Gastroesophageal sphincter (tissue), 4 donors: ENCODE measurements at places on chromosomes 11 and 22.

DNA sequence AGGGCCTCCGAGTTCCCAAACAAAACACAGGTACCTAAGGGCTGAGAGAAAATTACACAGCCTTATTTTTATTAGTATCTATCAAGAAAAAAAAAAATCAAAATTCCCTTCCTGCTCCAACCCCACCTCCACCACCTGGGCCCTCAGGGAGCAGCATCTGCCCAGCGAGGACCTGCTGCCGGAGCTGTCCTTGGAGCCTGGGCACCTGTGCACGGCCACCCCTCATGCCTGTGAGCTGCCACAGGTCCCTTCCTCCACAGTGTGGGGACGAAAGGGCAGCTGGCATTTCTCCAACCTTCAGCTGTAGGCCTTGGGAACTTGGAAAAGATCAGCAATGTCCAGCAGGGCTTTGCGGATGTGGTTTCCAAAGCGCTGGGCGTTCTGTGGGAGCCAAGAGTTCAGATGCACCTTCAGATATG lies 6.3 kb upstream of the SYCE3 start:
- H3K4me1 ChIP-seq, result no peaks in the 10 kb centered on the region
- H3K27me3 ChIP-seq, result no peaks in the 10 kb centered on the region
- H3K27ac ChIP-seq, result no peak overlapping the region
- H3K36me3 ChIP-seq, result no peaks in the 10 kb centered on the region
- H3K4me3 ChIP-seq, result no peak overlapping the region

- no peaks in the 10 kb centered on the region for H3K27me3 ChIP-seq
- ATAC-seq, result no peak
- H3K4me3 ChIP-seq, result no peak overlapping the region
- peaks cover 4% of the 10 kb centered on the region for H3K4me1 ChIP-seq
- no peak overlapping the region for H3K27ac ChIP-seq
Measured at GRCh38 chr11:95279921-95280868, 49.2 kb upstream of the SESN3 start.

DNA sequence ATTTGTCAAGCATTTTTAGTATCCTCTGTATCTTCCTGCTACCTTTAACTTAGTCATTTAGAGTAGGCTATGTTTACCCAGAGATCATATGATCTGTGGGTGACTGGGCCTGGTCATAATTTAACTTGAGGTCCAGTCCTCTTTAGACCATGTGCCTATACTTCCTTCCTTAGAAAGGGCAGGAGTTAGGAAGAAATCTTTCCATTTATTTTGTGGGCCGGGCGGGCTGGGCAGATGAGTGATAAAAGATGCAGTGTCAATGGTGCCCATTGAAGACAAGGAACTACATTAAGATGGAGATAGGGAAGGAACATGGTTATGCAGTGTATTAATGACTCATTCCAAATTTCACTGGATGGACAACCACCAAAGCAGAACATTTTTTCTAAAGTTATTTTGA lies 30.9 kb upstream of the PDE3B start:
- no peak overlapping the region for H3K27ac ChIP-seq
- no peaks in the 10 kb centered on the region for H3K4me1 ChIP-seq
- no peak overlapping the region for H3K4me3 ChIP-seq
- no peaks in the 10 kb centered on the region for H3K27me3 ChIP-seq
- ATAC-seq, result no peak

DNA sequence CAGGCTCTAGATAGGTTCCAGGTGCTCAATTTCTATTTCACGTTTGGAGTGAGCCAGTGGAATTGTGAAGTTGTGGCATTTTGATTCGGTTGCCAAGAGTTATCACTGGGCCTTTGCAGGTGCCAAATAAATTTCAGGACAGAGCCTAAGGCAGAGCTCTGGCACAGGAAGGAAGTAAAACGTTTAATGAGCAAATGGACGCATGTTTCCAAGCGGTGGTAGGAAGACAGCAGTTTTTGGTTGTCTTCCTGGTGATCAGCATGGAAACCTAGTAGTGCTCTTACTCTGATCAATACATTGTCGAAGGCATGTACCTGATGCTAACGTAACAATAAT lies 452 bp downstream of the BIRC3 start:
- H3K27ac ChIP-seq, result peak overlapping the region; percentile 80
- H3K4me3 ChIP-seq, result peak overlapping the region; percentile 67
- peaks cover 11% of the 10 kb centered on the region for H3K4me1 ChIP-seq
- no peaks in the 10 kb centered on the region for H3K36me3 ChIP-seq
- no peaks in the 10 kb centered on the region for H3K27me3 ChIP-seq
- ATAC-seq, result peak; percentile 10

GRCh38 chr11:18472587-18472986 lies 16.9 kb downstream of the LDHAL6A start:
- H3K4me1 ChIP-seq, result no peaks in the 10 kb centered on the region
- no peak for ATAC-seq
- H3K27me3 ChIP-seq, result no peaks in the 10 kb centered on the region
- H3K27ac ChIP-seq, result no peak overlapping the region
- H3K4me3 ChIP-seq, result no peak overlapping the region
- no peaks in the 10 kb centered on the region for H3K36me3 ChIP-seq

DNA sequence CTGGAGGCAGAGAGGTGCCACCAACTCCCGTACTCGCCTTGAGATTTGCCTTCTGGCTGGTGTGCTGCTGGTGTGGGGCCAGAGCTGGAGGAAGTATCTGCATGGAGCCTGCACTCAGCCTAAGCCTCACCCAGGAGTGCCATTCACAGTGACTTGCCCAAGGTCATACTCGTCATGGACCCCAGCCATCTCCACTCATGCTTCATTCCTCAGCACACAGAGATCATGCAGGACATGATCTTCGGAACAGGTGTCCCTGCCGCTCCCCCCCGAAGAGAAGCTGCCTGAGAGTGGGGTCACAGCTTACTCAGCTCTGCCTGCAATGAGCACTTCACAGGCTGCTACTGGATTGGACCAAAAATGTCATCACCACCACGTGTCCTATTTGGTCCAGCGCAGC lies 49.0 kb downstream of the PC start:
- peaks cover 20% of the 10 kb centered on the region for H3K4me1 ChIP-seq
- H3K4me3 ChIP-seq, result no peak overlapping the region
- no peaks in the 10 kb centered on the region for H3K27me3 ChIP-seq
- H3K36me3 ChIP-seq, result no peaks in the 10 kb centered on the region
- no peak overlapping the region for H3K27ac ChIP-seq

GRCh38 chr11:7982582-7983119 lies 4.5 kb upstream of the EIF3F start:
- no peaks in the 10 kb centered on the region for H3K27me3 ChIP-seq
- H3K4me1 ChIP-seq, result peaks cover 10% of the 10 kb centered on the region
- H3K27ac ChIP-seq, result no peak overlapping the region
- no peaks in the 10 kb centered on the region for H3K36me3 ChIP-seq
- ATAC-seq, result no peak

DNA sequence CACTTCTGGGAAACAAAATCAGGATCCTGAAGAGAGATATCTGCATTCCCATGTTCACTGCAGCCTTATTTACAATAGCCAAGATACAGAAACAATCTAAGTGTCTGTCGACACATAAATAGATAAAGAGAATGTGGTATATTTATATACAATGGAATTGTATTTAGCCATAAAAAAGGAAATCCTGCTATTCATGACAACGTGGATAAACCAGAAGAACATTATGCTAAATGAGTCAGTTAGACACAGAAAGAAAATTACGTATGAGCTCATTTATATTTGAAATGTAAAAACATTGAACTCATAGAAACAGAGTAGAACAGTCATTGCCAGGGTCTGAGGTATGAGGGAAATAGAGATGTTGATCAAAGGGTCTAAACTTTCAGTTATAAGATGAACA lies 6.1 kb downstream of the MRPL17 start:
- H3K27ac ChIP-seq, result no peak overlapping the region
- no peak overlapping the region for H3K4me3 ChIP-seq
- H3K27me3 ChIP-seq, result no peaks in the 10 kb centered on the region
- H3K4me1 ChIP-seq, result peaks cover 5% of the 10 kb centered on the region
- peaks cover 22% of the 10 kb centered on the region for H3K36me3 ChIP-seq
